ENCODE measurements at places on chromosomes 11 and 22. TPM values are rescaled to one million over a fixed set of nuclear protein-coding genes. Genes with fewer than 3 reads are reported as not detected.

C11orf24 gene
- 10.6 TPM for total RNA-seq

PATE2 gene
- 1.7 TPM for total RNA-seq

SYT7 gene
- total RNA-seq: 25.7 TPM

GNAZ gene
- total RNA-seq: 51.8 TPM

SMC1B gene
- not detected for total RNA-seq

SPDYC gene
- not detected for total RNA-seq

RBMXL2 gene
- 0.64 TPM for total RNA-seq

CCDC116 gene
- 0.45 TPM for total RNA-seq

ADORA2A gene
- total RNA-seq: 12.9 TPM

FJX1 gene
- total RNA-seq: 17.2 TPM

ACR gene
- total RNA-seq: not detected

MYOD1 gene
- not detected for total RNA-seq

MPZL2 gene
- total RNA-seq: 5.7 TPM

TUT1 gene
- total RNA-seq: 6.3 TPM
